Small intestine (tissue), 16 donors: ENCODE measurements at places on chromosomes 2 and 18. TPM values are rescaled to one million over a fixed set of nuclear protein-coding genes. Genes with fewer than 3 reads are reported as not detected.

Gene UGT1A8
- 6.5 TPM for polyA plus RNA-seq

Gene LAMA1
- polyA plus RNA-seq, result 5.7 TPM

Gene PTRHD1
- polyA plus RNA-seq, result 36.4 TPM

Gene SIX3
- polyA plus RNA-seq, result not detected

Gene ZBTB7C
- 2.3 TPM for polyA plus RNA-seq

Gene NFE2L2
- polyA plus RNA-seq, result 94.2 TPM

Gene PHLPP1
- 13.1 TPM for polyA plus RNA-seq

Gene LBX2
- polyA plus RNA-seq, result 37.5 TPM

Gene ANKRD30BL
- 0.03 TPM for polyA plus RNA-seq

Gene FABP1
- 23,034 TPM for polyA plus RNA-seq

Gene SP140
- polyA plus RNA-seq, result 1.5 TPM

Gene DHRS9
- polyA plus RNA-seq, result 0.76 TPM

Gene METTL5
- polyA plus RNA-seq, result 44.3 TPM

Gene LOXL3
- polyA plus RNA-seq, result 0.27 TPM

Gene PAPOLG
- 10.4 TPM for polyA plus RNA-seq

Gene ZBTB14
- polyA plus RNA-seq, result 5.4 TPM

Gene ICOS
- 0.34 TPM for polyA plus RNA-seq

Gene SNX17
- 66.9 TPM for polyA plus RNA-seq

Gene AMER3
- 0.45 TPM for polyA plus RNA-seq

Gene C2orf72
- polyA plus RNA-seq, result 69.4 TPM

Gene GKN1
- polyA plus RNA-seq, result not detected

Gene TMEM178A
- 5.0 TPM for polyA plus RNA-seq

Gene DIPK1C
- polyA plus RNA-seq, result 0.10 TPM

Gene CFAP210
- not detected for polyA plus RNA-seq

Gene TMEM247
- polyA plus RNA-seq, result not detected

Gene ALPI
- polyA plus RNA-seq, result 37.7 TPM

Gene DNAH6
- 0.22 TPM for polyA plus RNA-seq

Gene TMEM18
- polyA plus RNA-seq, result 22.1 TPM

Gene CPS1
- 744 TPM for polyA plus RNA-seq
